Globus pallidus (tissue), 1 donor: ENCODE measurements at places on chromosomes 11 and 22.

GRCh38 chr22:46147471-46148267 is 2.7 kb upstream of the PPARA start:
- no peak for DNase-seq

DNA sequence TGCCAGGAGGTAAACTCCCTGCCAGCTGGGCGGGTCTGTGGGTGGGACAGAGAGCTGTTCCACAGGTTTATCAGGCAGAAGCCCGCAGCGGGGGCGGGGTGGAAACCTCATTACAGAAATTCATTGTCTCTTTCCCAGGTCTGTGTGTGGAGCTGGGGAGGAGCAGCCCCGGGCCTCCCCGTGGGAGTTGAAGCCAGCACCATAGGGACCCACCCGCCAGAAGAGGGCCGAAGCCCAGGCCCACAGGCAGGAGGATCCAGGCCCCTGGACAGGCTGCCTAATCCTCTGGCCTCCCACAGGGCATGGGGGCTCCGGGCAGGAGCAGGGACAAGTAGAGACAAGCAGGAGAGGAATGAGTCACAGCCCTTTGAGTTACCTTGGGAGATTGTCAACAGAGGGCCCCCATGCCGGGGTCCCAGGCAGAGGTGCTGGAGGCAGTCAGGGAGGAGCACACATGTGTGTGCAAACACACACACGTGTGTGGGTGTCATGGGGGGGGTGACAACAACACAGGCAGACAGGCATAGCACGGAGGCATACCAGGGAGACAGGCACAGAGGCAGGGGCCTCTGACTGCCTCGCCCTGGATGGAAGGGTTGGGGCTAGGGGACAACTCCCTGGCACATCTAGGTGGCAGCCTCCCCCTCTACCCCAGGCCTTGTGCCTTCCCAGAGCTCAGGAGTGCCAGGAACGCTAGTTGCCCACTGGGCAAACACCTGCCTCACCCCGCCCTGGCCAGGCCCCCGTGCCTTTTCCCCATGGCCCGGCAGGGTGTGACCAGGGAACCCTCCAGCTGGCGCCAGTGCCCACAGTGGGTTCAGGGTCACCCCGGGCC is 1.4 kb downstream of the CDC42BPG start:
- no peak for DNase-seq

- DNase-seq: no peak
These were observed 3.3 kb downstream of the CARD10 start for GRCh38 chr22:37515901-37516300.

DNA sequence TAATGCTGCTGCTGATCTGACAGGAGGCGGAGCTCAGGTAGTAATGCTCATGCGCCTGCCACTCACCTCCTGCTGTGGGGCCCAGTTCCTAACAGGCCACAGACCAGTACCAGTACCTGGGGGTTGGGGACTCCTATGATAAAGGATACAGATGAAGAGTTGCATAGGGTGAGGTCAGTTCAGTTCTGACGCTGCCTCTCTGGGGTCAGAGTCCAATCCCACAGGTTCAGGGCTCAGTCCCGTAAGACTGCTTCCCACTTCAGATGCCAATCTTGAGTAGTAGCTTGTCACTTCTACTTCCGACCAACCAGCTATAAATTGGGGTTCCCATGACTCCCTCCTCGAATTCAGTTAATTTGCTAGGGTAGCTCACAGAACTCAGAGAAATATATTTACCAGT is 8.6 kb downstream of the ASRGL1 start:
- DNase-seq: no peak

DNA sequence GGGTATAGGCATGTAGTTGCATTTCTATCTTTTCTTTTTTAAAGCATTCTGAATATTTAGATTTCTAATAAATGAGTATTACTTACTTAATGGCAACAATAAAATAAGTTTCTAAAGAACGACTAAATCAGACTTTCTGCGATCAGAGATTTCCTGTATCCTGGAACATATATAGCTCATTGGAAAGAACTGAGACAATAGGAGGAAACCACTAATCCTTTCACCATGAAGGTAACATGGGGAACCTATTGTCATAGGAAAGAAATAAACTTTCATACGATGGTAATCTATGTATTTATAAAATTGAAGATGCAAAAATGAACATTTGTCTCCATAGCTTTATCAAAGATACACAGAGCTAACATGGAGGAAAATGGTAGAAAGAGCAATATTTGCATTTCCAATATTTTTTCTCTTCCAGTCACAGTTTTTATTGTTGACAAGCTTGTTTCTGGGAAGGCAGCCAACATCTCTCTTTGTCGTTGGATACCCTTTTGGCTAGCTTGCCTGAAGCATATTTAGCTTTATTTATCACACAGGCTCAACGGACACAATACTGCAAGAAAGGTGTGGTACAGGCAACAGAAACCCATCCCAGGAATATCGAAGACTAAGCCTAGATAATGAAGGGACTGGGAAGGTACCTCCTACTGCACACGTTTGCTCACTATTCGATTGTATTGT is 293.3 kb upstream of the MPPED2 start:
- no peak for DNase-seq

DNA sequence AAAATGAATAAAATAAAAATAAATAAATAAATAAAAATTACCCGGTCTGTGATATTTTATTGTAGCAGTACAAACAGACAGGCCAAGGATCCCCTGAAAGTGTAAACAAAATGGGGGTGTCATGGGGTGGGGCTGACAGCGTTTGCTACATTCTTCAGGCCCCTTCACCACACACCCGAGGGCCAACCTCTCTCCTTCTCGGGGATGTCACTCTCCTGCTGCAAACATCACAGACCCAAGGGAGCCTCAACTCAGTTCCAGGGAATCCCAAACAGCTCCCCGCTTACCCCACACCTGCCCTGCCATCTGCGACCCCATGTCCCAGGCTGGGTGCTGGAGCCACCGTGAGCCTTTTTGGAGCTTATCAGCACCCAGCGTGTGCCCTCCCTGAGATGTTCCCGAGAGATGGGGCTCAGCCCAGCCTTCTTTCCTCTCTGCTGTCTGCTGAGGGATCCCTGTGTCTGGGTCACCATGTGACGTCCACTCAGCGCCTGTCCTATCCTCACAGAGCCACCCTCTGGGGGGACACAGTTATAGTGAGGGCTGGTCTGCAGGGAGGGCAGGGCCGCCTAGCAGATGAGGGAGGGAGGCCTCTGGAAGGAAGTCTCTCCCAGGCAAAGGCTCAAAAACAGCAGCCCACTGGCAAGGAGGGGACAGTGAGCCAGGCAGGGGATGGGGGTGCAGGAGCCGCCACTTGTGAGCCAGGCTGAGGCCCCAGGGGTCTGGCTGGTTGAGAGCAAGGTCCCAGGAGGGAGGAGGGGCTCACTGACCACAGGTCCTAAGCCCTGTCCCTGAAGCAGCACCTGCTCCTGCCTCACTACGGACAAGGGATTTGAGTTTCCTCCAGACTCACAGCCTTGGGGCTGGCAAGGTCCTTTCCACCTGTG is 1041.6 kb downstream of the BRD1 start:
- DNase-seq: no peak

- no peak for DNase-seq
These were observed 511 bp downstream of the DGKZ start for GRCh38 chr11:46347637-46348311.

DNA sequence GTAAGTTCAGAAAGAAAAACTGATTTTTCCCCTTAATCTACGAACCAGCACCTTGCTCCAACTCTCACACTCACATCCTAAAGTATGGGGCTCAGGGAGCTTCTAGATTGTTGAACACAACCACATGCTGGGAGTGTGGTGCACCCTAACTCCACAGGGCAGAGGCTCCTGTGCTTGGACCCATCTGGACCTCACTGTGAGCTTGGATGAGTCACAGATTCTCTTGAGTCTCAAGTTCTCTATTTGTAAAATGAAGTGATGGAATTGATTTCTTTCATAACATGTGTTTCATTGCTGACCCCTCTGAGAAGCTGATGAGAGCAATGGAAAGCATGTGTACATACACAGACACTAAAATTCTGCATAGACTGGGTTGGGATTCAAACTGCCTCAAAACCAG is 109.7 kb downstream of the PGR start:
- no peak for DNase-seq

DNA sequence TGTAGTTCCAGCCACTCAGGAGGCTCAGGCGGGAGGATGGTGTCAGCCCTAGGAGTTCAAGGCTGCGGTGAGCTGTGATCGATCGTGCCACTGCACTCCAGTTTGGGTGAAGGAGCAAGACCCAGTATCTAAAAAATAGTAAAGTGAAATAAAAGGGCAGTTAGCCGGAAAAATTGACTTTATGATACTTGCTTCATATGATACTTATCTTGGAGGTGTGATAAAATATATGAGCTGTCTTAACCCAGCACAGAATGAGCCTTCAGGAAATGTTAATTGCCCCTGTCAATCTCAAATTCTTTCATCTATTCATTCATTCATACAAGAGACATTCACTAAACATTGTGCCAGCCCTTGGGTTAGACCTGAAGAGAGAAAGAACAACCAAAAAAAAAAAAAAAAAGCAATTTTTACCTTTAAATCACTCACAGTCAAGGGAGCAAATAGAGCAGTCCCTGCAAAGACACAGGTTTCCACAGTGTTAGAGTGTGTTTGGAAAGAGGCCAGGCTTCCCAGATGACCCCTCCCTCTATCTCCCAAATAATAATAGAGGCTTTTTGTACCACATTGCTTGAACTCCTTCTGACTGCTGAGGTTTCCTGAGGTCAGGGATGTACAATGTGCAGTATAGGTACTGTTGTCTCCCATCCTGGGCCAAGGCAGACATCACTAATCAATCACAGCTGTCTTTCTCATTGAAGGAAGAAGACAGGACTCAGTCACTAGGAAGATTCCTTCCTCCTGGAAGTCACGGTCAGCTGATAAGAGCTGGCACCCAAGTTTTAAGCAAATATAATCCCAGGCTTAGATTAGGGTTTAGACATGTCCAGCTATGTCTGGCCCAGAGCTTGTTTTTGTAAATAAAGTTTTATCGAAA is 454.6 kb downstream of the MIAT start:
- no peak for DNase-seq

DNA sequence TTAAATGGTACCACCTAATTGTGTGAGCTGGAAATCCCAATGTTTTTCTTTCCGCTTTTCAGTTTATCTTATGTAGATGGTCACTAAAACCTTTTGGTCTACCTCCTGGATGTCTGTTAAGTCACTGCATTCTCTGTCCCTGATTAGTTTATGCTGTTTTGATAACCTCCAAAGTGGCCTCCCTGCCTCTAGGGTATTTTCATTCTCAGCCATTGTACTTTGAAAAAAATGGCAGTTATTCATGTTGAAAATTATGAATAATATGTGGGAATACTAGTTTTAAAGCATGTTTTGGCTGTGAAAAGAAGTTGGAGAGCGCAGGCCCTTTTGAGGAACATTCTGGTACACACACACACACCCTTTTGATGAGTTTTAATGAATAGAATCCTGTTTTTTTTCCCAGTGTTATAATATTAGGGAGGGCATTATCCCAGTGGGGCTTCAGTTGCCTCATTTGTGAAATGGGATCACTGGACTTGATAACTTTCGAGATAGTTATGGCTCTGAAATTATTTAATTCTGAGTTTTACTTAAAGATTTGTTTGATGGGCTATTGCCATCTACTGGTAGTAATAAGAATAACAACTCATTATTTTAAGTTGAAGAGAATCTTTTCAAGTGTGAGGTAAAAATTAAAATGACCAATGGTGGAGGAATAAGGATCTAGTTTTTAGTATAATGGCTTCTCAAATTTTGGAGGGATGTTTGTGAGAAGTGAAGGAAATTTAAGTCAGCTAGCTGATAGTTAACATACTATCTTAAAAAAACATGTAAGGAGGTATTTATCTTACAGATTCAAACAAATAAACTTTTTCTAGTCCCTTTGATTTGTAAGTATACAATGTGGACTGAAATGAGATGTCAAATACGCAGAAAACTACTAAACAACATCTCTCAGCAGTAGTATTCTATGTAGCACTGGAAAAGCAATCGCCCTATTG is 3.9 kb downstream of the FDX1 start:
- DNase-seq: peak; percentile 32

GRCh38 chr11:1228101-1228821 is 5.4 kb downstream of the MUC5B start:
- DNase-seq: no peak

DNA sequence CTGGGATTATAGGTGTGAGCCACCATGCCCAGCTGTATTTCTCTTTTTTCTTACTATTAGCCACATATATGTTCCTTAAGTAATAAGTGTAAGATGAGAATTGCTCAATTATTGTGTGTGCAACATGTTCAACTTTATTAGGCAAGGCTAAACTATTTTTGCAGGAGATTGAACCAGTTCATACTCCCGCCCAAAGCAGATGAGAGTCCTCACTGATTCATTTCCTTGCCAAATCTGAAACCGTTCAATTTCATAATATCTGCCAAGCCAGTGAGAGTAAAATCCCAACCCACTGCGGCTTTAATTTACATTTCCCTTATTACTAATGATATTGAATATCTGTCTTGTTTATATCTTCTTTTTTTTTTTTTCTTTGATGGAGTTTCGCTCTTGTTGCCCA is 48.4 kb downstream of the KCNJ4 start:
- no peak for DNase-seq

- no peak for DNase-seq
These were observed 7.8 kb upstream of the PAX6 start for GRCh38 chr11:31818874-31819331.

DNA sequence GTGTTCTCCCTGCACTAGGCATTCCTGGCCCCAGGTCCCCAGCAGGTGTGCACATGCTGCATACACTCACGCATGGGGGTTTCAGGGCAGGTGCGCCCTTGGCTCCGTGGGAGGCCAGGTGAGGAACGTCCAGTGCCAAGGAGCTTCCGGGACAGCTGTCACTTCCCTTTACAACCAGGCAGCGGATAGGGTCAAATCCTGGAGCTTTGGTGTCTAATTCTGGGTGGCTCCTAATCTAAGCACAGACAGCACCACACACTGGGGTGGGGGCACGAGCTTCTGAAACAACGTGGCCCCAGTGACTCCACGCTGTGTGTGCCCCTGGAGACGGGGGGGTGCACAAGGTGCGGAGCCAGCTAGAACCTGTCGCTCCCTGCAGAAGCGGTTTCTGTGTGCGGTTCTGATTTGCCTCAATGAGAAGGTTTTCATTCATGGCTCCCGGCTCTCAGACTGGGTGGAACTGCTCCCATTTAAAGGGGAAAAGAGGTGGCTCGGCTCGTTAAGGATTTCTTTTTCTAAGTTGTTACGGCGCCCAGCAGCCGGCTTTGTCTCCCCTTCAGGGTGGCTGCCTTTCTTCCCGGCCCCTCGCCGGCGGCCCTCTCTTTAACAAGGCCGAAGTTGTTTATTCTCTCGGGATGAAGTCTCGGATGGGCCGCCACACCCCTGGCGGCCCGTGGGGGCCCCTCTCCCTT is 5.0 kb downstream of the CCND1 start:
- DNase-seq: no peak
